ENCODE measurements at places on chromosomes 5 and 9.

DNA sequence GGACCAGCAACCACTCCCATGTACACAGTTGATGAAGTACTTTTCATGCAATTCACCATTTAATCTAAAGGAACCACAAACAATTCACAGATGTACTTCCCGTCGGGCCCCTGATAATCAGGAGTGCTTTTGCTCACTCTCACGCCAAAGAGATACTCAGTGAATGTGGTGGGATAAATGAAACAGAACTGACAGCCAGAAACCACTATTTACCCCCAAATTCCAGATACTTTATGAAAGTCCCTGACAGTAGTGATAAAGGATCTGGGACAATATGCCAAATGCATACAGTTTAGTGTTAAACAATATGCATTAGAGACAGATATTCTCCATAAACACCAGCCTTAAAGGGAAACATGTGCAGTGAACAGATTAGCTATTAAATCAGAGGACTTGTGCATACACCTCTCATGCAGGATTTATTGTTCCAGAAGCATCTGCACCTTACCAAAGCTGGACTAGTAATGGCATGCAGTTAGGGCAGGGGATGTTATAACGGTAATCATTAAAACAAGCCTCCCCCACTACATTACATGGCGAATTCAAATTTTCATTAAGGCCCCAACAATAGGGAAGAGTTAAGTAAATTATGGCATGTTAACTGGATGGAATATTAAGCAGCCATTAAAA, 74.0 kb upstream of the SLC25A51 start:
- DNase-seq: no peak

GRCh38 chr5:123033157-123033671, 3.3 kb downstream of the PPIC start:
- no peak for DNase-seq

GRCh38 chr5:132485641-132486317, 4.8 kb downstream of the IRF1 start:
- DNase-seq: no peak

GRCh38 chr9:119273984-119274665, 95.1 kb downstream of the BRINP1 start:
- DNase-seq: no peak

DNA sequence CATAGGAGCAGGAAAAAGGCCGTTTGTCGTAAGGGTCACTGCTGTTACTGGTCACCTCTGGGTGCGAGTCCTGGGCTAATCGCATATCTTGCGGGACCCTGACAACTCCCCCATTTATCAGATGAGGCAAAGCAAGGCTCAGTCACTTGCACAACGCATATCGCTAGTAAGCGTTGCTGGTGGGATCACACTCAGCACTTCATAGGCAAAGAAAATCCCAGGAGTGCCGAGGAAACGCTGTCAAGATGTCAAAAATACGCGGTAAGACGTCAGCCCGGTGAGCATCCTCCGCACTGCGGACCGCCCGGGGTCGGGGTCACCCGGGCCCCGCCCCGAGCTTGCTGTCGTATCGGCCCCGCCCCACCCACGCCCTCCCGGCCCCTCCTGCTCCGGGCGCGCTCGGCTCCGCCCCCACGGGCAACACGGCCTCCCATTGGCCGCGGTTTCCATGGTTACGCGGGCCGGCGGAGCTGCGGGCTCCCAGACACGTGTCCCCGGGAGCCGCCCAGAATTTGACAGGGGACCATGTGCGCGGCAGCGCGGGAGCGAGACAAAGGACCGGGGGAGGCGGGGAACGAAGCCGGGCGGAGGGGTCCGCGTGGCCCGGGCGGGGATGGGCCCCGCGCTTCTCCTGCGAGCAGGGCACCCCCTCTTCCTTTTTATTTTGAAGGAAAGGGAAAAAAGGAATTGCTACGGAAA, 80.2 kb upstream of the IER5L start:
- DNase-seq: peak; percentile 57

Data from stimulated activated CD8-positive, alpha-beta memory T cell treated with anti-CD3 and anti-CD28 coated beads, Interleukin-7, amount 100 ng/mL, for 1 hour (primary cell).